Esophagus mucosa (tissue), 1 donor: ENCODE measurements at places on chromosomes 3 and 15. TPM values are rescaled to one million over a fixed set of nuclear protein-coding genes. Genes with fewer than 3 reads are reported as not detected.

GXYLT2 gene
- 2.2 TPM for total RNA-seq

UROC1 gene
- not detected for total RNA-seq

AMOTL2 gene
- 33.2 TPM for total RNA-seq

EPHB1 gene
- 0.40 TPM for total RNA-seq

TRIM42 gene
- total RNA-seq, result not detected

ZNF660 gene
- 0.16 TPM for total RNA-seq

TEX55 gene
- not detected for total RNA-seq

MASP1 gene
- 1.6 TPM for total RNA-seq

INSYN1 gene
- 5.1 TPM for total RNA-seq

- ATAC-seq, result no peak
These were observed 4.7 kb downstream of the KBTBD13 start for GRCh38 chr15:65081270-65081669.

DNA sequence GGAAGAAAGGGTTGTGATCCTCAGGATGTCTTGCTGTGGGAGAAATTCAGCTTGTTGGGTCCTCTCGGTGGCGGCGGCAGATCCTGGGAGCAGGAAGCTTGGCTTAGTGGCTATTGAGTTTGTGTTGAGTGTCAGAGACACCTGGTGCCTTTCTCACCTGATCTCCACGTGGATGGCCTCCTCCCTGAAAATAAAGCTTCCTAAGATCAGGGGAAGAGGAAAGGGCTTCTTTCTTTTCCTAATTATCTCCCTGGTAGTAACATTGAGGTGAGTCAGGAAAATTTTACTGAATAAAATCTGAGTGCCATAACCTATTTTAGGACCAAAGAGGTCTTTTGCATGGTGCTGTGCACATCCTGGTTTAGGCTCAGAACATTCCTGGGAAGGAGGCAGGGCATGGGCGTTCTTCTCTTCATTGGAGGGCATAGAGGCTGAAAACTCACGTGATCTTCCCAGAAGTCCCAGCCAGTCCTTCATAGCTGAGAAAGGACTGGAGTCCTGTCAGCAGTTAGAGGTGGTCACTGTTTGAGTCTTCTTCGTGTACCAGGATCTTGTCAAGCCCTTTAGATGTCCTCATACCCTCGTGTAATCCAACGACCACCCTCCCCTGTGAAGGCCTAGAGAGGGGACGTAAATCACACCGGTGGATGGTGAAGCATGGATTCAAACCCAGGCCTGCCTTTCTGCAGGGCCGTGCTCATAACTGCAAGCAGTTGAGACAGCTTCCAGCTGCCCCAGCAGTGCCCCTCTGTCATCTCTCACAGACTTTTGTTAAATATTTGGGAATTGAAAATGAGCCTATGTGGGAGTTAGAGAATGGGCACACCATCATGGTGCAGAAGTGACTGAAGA is 1.1 kb downstream of the CMTM8 start:
- ATAC-seq, result no peak

GRCh38 chr15:81809543-81809942 is 236.3 kb downstream of the MEX3B start:
- ATAC-seq, result no peak

DNA sequence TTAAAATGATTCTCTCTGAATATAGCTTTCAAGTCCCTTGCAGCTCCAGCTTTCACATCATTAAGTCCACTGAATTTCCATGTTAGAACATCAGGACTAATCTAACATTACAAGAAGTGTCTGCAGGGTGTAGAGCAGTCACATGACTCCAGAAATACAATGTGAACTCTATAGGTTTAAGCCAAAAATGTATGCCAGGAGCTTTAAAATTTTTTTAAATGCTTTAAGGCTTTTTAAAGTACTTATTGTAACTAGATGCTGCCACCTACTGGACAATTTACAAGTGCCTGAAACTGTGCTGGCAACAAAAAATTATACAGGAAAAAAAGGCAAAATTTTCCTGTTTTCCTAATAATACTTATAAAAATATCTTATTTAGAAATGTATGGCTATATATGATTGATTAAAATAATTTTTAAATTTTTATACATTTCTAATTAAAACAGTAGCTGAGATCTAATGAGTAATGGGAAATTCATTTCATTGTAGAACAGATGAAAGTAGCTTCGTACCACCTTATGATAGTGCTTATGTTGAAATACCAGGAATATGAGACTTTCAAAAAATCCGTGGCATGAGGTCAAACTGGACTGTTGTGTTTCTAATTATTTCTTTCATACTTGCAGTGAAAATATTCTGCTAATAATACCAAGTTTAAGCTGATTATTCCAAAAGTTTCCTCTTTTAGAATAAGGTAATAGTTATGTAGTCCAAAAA is 25.7 kb downstream of the FSIP1 start:
- ATAC-seq, result no peak

DNA sequence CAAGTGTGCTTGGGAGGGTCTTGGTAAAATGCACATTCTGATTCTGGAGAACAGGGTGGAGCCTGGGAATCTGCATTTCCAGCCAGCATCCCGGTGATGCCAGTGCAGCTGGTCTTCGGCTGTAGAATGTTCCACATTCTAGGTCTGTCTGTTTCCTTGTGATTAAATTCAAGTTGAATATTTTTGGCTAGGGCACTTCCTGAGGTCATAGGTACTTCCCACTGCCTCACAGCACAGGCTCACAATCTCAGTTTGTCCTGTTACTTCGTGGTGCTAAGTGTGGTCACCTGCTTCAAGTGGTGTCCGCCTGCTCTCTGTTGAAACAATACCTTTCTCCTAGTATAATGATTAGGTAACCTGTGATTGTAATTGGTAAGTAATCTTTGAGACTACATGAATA is 40.1 kb downstream of the FLNB start:
- ATAC-seq, result no peak

DNA sequence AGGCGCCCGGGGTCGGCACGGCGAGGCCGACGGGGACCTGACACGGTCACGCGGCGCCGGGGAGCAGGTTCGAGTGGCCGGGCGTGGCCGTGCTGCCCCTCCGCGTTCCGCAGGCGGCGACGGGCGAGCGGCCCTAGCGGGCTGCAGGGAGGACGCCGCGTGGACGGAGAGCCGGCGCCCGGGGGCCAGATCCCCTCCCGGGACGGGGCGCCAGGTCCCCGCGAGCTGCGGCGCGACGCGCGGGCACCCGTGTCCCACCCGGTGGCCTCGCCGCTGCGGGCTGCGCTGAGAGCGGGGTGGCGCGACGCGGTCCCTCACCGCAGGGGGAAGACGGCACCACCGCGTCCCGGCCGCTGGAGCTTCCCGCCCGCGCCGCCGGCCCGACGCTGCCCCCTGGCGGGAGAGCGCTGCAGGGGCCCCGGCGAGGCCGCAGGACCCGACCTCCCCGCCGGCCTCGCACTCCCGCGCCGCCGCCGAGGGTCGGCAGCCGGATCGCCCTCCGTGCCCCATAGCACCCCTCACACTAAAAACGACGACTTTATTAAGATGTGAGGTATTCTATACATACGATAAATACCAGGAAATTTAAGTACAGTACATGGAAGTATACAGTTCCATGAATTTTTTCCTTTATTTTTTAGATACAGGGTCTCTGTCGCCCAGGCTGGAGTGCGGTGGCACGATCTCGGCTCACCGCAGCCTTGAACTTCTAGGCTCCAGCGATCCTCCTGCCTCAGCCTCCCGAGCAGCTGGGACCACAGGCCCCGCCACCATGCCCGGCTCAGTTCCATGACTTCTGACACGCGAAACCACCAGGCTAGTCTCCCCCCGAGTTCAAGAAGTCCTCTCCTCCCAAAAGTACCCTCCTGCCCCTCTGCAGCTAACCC is 1.3 kb upstream of the PIGZ start:
- peak; percentile 82 for ATAC-seq

DNA sequence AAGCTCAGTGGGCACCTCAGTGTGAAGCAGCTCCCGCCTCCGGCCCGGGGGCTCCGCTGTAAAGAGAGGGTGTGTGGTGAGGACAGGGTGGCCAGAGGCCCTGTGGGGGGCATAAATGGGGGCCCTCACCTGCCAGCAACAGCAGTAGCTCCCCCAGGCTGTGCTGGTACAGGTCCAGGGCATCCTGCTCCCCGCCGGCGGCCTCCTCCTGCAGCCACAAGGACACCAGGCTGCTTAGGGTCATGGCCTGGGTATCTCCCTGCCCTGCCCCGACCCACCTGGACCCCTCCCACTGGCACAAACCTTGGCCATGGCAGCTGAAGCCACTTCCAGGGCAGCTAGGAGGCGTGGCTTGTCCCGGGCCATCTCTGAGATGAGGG is 4.8 kb downstream of the ULK3 start:
- ATAC-seq, result no peak

- no peak for ATAC-seq
These were observed 56.9 kb upstream of the SLCO2A1 start for GRCh38 chr3:134086616-134087015.

GRCh38 chr3:52052831-52053306 is 3.5 kb downstream of the DUSP7 start:
- ATAC-seq, result no peak

GRCh38 chr15:26081758-26082220 is 218.7 kb upstream of the ATP10A start:
- ATAC-seq, result no peak

- no peak for ATAC-seq
These were observed 764.5 kb downstream of the TUSC7 start for GRCh38 chr3:117473981-117474538.

- ATAC-seq, result no peak
These were observed 132.3 kb upstream of the MB21D2 start for GRCh38 chr3:193049935-193050334.

GRCh38 chr3:159910991-159911663 is 77.5 kb upstream of the IL12A start:
- ATAC-seq, result no peak

DNA sequence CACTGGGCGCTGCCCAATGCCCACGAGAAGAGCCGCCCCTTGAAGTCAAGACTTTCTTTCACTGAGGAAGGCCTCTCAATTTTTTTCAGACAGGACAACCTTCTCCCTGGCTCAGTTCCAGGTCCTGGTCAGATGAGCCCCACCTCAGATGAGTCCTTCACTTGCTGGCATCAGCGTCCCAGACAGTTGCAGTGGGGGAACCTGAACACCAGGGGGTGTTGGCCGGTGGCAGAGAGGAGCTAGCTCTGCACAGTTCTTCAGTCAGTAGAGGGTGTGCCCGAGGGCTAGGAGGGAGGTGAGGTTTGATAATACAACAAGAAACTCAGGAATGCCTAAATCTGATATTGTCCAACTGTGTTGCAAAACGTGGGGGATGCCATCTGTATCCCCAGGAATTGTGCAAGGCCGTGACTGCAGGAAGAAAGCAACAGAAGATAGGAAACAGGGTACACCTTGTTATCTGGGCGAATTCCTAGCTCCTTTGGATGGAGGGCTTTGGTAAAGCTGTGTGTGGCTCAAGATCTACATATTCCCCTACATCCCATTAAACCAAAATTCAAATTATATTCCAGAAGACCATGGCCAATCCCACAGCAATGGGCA is 34.3 kb downstream of the CCR3 start:
- ATAC-seq, result peak; percentile 90

- no peak for ATAC-seq
These were observed 1134.9 kb downstream of the ROBO2 start for GRCh38 chr3:78174821-78175220.

DNA sequence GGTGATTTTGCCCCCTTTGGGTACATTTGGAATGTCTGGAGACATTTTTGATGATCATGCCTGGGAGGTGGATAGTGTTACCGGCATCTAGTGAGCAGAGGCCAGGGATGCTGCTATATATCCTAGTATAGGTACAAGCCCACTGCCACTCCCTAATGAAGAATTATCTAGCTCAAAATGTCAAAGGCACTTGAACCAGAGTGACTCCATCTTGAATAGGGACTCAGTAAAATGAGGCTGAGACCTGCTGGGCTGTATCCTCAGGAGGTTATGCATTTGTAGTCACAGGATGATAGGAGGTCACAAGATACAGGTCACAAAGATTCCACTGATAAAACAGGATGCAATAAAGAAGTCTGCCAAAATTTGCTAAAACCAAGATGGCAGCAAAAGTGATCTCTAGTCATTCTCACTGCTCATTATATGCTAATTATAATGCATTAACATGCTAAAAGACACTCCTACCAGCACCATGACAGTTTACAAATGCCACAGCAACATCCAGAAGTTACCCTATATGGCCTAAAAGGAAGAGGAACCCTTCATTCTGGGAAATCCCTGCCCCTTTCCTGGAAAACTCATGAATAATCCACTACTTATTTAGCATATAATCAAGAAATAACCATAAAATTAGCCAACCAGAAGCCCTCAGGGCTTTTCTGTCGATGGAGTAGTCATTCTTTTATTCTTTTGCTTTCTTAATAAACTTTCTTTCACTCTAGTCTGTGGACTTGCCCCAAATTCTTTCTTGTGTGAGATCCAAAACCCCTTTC is 40.0 kb upstream of the FAM3D start:
- no peak for ATAC-seq

DNA sequence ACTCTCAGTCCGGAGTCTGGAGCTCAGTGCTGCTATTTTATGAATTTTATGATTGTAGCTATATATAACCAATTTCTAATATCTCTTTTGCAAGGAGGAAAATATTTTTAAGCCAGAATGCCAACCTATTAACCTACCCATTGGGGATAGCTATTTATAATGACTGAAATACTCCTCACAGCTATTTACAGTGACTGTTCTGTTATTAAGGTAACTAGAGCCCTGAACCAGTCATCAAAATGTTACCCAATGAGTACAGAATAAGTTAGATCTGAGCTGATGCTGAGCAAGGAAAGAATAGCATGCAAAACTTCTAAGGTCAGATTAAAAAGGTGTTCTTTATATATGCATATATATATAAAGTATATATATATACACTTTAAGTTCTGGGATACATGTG is 79.6 kb upstream of the PPP2R3A start:
- ATAC-seq, result no peak

- ATAC-seq, result no peak
These were observed 101.2 kb upstream of the SMAD3 start for GRCh38 chr15:66964111-66964738.

GRCh38 chr15:71705151-71705550 is 105.2 kb upstream of the NR2E3 start:
- ATAC-seq, result no peak

DNA sequence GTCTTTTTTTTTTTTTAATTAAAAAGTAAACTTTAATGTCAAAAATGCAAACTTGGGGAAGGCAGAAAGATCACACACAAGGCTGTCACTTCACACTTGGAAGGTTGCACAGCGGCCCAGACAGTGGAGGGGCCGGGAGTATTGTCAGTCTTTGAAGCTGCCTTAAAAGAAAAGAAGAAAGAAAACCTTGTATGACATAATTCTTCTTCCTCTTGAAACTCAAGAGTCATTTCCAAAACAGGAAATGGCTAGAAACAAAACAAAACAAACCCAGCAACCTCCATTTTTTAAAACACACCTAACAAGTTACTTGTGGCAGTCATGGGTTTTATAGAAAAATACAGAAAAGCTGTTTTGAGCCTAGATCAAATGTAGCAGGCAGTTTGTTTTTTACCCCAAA is 68.1 kb upstream of the MAGI1 start:
- ATAC-seq, result no peak
